ENCODE measurements at places on chromosomes 12 and 14.

DNA sequence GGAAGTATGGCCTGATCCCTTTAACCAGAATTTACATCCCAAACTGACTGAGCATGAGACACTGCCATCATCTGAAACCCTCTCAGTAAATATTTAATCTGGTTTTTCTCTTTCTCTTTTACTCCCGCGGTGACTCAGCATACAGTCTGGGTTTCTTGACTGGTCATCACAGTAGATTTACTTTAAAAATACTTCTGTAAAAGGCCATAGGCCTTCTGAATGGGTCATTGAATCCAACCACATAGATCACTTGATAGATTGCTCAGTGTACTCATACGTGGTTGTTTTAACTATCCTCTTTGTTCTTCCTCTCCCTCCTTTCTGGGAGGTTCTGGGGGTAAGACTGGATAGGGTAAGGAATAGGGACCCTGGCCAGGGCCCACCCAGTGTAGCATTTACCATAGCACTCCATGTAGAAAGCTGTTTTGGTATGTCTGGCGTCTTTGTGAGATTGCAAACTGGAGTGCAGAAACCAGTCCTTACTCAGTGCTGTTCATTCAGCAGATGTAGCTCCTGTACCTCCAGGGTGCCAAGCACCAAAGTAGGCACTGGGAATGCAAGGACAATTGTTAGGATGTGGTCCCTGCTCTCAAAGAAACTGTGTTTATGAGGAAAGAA, 165.7 kb downstream of the SRGAP1 start:
- DNase-seq, result no peak

DNA sequence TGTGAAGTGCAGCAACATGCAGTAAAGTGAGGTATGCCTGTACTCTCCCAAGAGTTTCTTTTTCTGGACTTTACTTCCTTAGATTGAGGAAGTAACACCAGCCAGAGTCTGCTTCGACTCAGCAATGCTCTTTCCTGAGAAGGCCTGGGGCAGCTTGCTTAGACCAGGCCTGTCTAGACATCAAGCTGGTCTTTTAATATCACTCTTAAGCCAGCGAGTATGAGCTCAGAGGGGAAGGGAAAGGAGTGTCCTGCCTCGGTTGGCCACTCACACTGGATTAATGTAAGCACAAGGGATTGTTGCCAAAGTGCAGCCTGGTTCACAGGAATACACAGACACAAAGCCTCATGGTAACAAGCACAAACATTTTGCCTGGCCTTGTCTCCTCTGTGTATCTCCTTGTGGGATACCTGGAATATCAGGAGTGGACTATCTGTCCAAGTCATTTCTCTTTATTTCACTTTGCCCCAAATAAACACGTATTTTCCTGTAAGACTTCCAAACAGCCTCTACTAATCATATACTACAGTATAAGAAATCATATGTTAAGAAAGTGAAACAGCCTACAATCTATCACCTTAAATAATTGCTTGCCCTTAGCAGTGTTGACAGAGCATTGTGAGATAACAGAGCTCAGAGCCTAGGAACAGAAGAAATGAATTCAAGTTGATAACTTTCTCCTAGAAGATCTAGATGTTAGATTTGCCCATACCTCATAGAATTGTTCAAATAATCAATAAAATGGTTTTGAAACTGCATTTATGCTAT, 121.2 kb upstream of the DAAM1 start:
- DNase-seq, result no peak

- DNase-seq, result no peak
Observed at GRCh38 chr12:68739891-68740290, 6.1 kb upstream of the SLC35E3 start.

GRCh38 chr14:30177781-30178180, 250.1 kb upstream of the PRKD1 start:
- DNase-seq, result no peak

DNA sequence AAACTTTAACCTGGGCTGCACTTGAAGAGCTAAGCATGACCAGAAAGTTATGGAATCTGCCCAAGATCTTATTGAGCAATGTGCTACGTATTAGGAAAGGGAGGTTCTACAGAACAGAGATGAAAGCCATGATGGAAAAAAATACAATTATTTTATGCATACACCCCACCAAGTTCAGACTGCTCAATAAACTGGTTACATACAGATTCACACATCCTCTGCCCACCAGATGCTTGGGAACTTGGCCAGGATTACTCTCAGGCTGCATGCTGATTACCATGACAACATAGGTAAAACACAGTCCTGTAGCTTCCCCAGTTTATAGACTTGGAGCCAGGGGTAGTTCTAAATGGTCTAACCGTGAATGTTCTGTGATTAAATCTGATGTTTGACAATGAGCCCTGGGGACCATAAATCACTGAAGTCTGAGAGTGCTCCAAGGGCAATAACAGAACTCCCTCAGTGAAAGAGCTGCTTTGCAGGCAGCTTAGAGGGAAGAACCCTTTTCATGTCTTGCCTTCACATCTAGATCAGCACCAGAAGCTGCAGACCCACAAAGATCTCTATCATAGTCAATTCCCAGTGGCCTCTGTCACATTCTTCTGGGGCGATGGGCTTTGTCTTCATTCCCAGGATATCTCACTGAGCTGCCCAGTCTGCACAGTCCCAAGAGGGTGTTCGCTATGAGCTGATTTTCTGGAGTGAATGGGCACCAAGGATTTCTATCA, 232.2 kb downstream of the EMP1 start:
- DNase-seq, result no peak

DNA sequence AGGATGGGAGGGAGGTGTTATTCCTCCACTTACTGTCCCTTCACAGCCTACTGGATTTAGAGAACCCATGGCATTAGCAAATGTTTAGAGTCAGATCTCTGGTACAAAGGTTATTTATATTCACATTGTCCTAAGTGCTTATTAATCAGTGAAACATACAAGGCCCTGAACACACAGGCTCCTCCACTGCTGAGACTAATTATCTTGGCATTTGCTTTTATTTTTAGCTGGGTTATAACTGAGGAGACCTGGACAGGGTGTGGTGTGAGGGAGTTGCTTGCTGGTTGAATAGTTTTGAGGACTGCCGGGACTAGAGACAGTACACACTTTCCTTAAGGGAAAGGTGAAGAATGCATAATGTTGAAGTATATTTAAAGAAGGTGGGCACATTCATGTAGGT, 77.5 kb downstream of the FIGNL2 start:
- no peak for DNase-seq

DNA sequence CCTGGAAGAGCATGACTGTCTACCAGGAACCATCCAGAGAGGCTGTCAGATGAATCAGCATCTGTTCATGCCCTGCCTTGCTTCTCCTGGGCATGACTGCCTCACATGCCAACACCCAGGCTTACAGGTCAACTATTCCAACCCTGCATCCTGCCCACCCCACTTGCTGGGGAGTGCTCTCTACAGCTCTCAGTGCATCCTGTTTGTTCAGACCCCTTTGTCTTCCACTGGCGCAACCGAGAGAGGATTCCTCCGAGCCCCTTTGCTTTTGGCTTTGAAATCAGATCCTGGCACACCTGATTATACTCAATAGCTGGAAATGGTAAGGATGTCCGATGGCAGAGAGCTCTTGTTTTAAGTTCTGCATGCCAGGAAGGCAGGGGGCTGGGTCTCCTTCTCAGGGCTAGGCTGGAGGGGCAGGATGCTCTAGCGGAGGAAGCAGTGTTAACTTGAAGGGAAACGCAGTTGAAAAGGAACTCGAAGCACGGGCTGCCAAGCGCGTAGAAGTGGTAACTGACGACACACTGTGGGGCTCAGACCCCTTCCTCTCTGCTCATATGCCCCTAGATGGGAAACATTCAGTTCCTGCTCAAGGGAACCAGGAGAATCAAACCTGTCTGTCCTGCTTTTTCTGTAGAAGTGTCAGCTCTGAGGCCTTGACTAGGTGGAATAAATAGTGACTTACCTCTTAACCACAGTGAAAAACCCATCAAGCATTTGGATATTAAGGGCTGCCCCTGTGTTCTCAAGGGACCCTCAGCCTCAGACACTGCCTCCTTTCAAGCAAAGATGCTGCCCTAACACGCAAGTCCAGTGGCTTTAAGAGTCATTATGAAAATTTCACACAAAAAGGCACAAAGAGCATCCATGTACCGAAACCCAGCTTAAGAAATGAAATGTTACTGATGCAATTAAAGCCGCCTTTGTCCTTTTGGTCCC, 297.5 kb downstream of the ZFP36L1 start:
- no peak for DNase-seq

DNA sequence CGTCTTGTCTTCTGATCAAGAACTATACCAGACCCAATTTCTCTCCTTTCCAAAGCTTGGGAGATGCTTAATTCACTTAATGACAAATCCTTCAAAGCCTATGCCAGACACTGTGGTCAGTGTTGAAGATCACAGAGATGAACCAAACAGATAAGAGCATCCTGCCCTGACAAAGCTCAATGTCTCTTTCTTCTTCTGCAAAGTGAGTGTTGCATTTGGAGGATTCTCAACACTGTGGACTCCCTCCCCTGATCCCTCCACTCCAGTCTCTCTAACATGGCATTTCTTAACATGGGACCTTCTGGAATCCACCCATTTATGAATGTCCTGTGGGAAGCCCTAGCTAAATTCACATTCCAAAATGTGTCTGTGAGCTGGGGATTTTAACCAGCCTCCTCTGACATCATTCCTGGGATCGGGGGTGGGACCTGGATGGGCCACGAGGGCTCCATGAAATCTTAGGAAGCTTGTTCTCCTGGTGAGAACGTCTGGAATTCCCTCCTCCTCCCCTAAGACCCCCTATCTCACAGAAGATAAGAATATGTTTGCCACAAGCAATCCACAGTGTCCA, 20.3 kb downstream of the SYNE3 start:
- no peak for DNase-seq

DNA sequence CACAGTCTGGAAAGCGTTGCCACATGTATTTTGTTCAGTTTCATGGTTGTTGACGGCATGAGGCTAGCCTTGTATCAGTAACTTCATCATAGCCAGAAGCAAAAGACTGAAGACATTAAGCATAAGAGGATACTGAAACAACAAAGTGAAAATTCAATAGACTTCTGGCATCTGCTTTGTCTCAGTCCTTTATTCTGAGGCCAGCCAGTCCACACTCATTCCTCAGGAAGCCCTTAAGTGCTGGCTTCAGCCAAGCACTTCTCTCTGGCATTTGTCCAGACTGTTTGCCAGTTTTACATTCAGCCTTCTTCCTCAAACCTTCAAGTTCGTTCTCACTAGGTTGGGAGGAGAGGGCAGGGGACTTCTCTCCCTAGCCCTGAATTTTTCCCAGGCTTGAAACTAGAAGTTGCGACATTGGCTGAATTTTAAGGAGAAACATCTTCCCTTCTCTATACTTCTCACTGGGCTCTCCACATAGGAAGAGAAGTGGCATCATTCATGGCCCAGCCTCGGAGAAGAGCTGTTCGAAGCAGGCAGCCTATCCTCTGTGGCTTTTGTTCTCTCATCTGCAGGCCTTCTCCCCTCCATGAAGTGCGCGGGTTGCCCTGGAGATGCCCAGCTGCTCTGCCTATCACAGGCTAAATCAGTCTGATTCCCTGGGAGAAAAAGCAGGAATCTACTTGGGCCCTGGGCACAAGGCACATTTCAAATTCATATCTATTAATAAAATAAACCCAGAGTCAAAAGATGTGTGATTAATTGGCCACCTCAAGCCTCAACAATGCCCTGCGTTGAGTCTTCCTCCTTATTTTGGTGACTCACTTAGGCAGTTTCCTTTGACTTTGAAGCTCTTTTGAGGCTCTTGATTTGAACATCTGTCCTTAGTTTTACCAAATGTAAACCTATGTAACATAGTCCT, 130.9 kb upstream of the PLEKHA5 start:
- DNase-seq, result no peak

DNA sequence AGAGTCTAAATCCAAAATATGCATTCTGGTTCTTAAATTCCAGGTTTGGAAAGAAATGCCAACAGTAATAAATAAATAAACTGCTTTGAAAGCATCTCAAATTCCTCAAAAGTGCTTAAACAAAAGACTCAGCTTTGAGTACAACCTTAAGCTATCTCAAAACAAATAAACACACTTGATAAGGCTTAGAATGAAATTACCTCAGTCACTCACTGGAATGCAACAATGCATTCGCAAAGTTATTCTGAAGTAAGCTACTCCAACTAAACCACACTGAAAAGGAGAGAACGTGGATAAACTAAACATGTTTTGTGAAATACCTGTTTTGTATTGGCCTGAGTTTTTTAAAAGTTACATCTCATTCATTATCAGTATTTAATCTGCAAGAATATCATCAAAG, 1.2 kb downstream of the SPTSSA start:
- DNase-seq, result no peak

GRCh38 chr14:100724536-100724935, 2.2 kb upstream of the DLK1 start:
- DNase-seq, result no peak

GRCh38 chr14:88614218-88614907, 51.5 kb downstream of the ZC3H14 start:
- no peak for DNase-seq

- DNase-seq, result no peak
Observed at GRCh38 chr14:57295239-57295638, 26.5 kb downstream of the AP5M1 start.

GRCh38 chr12:26690601-26691000, 142.4 kb downstream of the ITPR2 start:
- DNase-seq, result no peak

DNA sequence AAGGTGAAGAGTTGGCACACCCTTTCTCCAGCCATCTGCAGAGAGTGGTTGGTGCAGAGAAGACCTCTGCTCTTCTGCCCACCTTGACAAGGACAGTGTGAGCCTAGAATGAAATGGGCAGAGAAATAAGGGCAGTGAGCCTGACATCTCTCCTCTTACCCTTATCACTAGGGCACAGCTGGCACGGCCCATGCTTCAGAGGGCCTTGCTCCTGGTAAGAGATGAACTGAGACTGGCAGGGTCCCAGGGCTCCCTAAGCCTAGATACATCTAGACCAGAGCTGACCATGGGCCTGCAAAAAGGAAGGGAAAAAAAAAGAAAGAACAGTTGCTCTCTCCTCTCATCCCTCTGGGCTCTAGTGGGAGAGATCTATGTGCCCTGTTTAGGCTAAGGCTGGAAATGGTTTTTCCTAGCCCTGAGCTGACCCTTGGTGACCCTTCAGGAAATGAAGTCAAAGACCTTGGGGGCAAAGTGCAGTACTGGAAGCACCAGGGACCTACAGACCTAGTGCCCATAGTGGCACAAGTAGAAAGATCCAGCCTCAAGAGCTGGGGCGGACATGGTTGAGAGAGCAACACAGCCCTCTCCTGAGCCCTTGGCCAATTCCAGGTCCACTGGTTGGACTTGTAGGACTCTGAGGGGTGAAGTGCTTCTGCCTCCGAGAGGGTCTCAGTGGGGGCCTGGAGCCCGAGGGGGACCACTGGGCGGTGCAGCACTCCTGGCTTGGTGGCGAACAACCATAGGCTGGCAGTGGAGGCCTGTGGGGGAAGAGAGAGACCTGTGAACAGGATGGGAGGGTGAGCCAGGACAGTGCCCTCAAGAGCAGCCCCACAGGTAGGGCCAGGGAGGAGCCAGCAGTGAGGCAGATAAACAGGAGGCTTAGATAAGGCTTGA, 22.0 kb downstream of the PRPF40B start:
- no peak for DNase-seq

- no peak for DNase-seq
Observed at GRCh38 chr12:3624273-3624672, 128.6 kb downstream of the CRACR2A start.

- no peak for DNase-seq
Observed at GRCh38 chr12:106131676-106132075, 7.1 kb downstream of the NUAK1 start.
